ENCODE measurements at places on chromosomes 16 and 17.

- no peak for DNase-seq
Observed at GRCh38 chr16:67461600-67462278, 19.2 kb downstream of the ATP6V0D1 start.

- no peak for DNase-seq
Observed at GRCh38 chr16:568401-569258, 1.1 kb upstream of the PIGQ start.

DNA sequence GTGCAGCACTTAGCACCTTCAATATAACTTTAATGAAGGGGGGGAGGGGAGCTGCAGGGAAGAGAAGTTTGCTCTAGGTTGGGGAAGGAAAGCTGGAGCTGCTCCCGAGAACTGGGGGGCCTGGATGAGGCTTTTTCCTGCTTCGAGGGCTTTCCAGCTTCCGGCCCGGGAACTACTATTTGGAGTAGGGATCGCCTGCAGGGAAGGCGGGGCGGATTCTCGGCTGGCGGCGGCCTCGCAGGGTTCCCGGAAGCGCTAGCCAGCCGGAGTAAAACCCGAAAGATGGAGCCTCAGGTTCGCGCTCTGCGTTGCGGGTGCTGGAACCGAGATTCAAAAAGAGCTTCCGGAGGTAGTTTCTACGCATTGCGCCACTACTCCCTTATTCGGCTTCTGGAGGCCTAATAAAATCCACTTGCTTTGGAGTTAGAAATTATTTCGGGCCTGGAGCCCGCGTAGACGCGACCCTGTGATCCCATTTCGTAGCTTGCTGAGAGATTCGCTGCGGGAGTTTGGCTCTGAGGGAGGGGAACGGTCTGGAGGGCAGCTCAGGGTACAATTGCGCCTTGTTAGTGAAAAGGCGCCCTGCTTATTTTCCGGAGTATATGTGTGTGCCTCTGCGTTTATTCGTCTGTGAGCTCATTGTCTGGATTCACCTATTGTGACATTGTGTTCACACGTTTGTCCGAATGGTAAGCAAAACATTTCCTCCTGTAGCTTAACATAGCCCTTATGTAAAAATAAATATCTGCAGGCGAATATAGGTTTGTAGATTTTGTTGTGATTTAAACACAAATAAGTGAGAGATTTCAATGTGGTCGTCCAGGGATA is 652 bp downstream of the PRAC2 start:
- DNase-seq: no peak

DNA sequence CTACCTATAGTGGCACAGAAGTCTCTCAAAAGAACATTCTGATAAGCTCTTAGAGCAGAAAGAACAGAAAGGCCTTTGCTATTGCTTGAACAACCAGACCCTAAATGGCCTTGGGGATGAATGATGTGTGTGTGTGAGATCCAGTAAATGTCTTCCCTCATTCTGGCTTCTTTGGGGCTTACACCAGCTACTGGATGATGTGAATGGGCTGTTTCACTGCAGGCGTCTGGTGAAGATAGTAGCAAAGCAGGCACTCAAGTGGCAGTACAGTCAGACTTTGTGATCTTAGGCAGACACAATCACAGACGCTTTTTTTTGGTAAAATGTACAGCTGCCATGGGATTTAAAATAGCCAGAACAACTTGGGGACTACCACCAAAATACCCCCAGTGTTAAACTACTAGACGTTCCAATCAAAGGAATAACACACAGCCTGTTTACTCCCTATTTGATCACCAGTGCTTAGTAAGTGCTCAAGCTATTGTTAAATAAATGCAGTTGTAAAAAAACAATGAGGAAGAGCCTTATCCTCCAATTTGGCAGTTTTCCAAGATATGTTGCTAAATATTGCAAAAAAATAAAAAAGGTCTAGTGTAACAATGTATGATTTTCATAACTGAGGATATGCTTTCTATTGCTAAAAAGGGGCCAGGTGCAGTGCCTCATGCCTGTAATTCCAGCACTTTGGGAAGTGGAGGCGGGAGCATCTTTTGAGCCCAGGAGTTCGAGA is 17.9 kb downstream of the NDUFAB1 start:
- DNase-seq: peak; percentile 70

GRCh38 chr17:2815781-2816185 is 19.5 kb downstream of the RAP1GAP2 start:
- no peak for DNase-seq

GRCh38 chr17:65405563-65405962 is 155.9 kb downstream of the AXIN2 start:
- no peak for DNase-seq

DNA sequence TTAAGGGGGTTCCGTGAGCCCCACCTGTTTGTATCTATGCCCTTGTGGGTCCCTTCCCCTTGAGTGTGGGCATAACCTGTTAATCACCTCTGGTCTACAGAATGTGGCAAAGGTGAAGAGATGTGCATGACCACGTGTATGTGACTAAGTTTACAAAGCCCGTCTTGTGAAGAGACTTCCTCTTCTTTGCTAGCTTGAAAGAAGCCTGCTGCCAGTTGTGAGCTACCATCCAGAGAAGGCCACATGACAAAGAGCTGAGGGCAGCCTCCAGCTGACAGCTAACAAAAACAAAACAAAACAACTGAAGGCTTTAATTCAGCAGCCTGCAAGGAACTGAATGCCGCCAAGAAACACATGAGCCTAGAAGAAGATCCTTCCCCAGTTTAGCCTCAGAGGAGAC is 112.0 kb downstream of the AXIN2 start:
- DNase-seq: no peak

DNA sequence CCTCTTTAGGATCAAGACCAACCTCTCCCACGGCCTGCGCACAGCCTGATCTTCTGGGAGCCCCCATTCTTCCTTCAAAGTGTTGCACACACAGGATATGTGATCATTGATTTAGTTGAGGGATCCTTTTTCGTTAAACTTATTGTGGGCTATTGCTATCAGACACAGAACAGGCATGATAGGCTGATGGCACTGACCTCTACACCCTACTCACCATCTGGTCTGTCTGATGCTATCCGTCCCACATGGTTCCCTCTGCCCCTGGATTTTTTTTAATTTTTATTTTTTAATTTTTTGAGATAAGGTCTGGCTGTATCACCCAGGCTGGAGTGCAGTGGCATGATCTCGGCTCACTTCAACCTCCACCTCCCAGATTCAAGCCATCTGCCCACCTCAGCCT is 19.2 kb upstream of the LITAF start:
- no peak for DNase-seq

GRCh38 chr17:35713069-35713728 is 18.2 kb upstream of the RASL10B start:
- no peak for DNase-seq

- DNase-seq: peak; percentile 95
Observed at GRCh38 chr17:58232707-58233156, 5.7 kb upstream of the LPO start.

DNA sequence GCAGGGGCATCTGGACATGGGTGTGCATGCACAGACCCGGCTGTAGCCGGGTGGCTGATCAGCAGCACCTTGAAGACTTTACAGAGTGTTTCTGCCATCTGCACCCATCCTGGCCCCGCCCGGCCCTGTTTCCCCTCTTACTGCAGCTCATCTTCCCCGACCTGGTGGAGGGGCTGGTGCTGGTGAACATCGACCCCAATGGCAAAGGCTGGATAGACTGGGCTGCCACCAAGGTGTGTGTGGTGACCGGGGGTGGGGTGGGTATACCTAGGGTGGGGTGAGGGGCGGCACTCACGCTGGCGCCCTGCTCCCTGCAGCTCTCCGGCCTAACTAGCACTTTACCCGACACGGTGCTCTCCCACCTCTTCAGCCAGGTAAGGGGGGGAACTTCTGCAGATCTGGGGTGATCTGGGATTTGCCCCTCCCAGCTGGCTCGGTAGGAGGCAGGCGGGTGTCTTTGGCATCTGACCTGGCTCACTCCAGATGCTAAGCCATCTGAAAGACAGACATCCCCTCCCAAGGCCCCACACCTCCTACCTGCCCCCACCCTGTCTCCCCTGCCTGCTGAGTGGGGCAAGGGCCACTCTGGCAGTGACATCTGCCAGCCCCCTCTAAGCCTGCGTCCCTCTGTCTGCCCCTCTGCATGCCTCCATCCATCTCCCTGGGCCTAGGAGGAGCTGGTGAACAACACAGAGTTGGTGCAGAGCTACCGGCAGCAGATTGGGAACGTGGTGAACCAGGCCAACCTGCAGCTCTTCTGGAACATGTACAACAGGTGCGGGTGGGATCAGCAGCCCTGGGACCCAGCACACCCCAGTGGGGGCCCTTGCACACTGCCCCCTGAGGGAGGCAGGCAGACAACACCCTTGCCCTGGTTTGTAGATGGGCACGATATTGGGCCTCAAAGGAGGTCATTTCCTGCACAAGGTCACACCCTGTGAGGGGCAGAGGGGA is 6.6 kb downstream of the NDRG4 start:
- no peak for DNase-seq

GRCh38 chr16:75062135-75062975 is 54.2 kb downstream of the LDHD start:
- no peak for DNase-seq

- no peak for DNase-seq
Observed at GRCh38 chr17:17391668-17392370, 85.0 kb upstream of the MED9 start.

DNA sequence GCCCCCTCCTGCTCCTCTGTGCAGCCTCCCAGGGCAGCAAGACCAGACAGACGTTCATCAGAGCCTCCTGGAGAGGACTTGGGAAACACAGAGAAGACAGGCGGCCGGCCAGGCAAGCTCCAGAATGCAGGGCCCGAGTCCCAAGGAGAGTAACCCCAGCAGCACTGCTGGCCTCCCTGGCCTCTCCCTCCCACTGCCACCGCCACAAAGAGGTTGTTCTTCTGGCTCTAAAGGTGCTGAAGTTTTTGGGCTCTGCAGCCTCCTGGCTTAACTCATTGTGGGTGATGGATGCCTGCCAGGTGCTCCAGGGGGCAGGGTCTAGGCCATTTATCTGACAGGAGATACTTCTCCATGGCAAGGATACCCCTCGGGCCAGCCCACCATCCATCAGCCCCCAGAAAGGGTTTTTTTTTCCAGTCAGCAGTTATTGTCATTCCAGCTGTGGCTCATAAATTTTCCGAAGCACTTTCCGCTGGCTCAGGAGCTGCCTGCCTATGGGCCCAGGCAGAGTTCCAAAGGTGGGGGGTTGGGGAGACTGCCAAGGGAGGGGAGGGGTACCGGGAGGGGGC is 32.0 kb upstream of the MRPS23 start:
- no peak for DNase-seq

DNA sequence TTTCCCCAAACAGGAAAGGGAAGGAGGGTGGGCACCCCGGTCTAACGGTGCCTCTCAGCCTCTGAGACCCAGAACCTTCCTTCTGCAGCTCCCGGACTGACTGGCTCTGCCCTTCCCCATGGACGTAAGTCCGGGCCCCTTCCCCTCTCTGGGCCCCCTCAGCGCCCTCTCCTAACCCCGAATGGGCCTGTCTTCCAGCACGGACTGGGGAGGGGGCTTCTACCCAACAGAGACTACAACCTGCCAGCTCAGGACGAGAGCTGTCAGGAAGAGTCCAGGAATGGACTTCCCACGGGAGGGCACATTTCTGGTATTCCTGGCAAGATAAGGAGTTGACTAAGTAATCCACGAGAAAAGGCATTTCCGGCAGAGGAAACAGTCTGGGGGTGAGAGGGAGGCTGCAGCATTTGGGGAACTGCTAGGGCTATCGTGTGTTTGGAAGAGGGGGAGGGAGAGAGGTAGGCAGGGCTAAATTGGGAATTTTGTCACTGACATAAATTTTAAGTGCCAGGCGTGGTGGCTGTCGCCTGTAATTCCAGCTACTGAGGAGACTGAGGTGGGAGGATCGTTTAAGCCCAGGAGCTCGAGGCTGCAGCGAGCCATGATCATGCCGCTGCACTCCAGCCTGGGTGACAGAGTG is 12.1 kb upstream of the ALDOA start:
- DNase-seq: peak; percentile 44

DNA sequence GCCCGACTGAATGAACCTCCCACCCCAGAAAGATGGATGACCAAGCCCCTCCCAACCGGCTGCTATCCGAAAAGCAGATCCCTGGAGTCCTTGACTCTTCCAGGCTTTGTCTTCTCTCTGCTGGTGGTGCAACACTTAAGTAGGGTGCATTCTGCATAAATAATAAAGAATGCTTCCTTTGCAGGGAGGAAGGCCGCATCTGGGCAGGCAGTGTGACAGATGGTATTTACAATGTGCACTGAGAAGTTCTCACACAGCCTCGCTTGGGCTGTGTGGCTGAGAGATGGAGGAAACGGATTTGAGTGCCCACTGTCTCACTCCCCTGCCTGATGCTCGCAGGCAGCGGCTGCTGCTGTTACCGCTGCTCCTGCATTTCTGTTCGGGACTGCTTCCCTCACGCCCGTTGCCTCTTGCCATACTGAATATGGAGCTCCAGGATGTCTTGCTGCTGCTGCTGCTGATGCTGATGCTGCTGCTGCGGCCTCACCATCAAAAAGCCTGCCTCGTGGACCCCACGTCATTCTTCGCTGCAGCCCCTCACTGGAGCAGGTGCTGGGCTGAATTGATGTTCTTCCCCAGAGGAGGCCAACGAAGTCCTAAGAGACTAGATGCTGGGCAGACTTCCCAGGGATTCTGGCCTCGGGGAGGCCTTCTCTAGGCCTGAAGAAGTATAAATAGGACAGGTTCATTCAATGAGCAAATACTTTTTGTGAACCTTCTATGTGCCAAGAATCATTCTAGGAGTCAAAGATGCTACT is 7.1 kb upstream of the RHBDL3 start:
- DNase-seq: no peak

GRCh38 chr17:70405492-70406220 is 236.3 kb downstream of the KCNJ2 start:
- peak; percentile 82 for DNase-seq

- no peak for DNase-seq
Observed at GRCh38 chr17:75822119-75822799, 21.9 kb downstream of the UNC13D start.

DNA sequence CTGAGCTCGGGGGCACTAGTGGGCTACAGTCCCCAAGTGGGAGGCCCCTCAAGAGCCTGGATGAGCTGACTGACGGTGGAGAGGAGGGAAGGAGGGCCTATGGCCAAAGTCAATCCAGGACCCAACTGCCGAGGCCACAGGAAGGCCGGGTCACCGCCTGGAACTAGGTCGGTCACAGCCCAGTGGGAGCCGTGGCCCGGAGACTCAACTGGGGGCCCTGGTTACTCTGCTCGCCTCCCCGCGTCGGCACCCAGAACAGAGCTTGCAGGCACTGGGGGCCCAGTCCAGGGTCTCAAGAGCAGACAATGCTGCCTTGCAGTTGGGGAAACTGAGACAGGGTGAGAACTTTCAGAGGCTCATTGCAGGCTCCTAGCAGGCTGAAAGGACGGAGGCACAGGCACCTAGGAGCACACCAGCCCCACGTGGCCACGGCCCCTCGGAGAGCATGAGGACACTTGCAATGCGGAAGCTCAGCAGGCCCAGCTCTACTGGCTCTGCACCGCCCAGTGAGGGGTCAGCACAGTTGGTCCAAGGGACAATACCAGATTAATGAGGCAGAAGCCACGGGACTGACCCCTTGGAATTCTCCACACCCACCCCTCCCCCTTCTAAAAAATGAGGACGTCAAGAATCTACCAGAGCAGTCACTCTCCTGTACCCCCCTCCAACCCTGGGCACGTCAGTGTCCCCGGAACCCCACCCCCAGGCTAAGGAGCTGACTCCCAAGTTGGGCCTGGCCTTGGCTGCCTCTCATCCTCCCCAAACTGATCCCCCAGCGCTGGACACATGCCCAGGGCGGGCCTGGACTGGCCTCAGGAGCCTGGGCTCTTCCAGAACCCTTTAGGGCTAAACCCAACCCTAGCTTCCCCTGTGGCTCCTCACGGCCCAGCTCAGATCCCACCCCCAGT is 2.2 kb downstream of the HS3ST6 start:
- DNase-seq: no peak

Data from inflammatory macrophage (primary cell).